ENCODE measurements at places on chromosomes 5 and 9.
A peak's percentile ranks its signal among the peaks of the same experiment; 100 is the strongest.

DNA sequence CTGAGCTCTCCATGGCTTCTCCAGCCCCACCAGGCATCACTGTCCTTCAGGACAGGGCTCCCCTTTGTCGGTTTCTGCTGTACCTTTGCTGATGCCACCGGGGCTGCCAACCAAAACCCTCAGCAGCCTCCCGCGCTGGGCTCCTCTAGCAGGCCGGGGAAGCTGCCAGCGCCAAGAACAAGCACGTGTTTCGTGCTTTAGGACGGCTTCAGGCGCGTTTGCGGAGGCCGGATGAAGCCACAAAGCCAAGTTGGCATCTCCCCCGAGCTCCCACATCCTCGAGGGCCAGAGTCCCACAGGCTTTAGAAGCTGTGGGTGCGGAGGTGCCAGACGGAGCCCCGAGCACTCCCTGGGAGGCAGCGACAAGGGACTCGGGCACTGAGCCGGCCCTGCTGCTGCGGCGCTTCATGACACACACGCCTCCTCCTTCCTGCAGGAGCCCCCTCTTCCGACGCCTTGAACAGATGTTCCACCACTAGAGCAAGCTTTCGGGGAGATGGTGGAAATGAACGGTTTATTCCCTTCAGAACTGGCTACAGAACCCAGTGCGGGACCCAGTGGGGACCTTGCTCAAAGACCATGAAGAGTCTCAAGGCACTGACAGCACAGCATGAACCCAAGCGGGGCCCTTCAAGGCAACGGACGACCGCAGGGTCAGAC, 36.7 kb downstream of the SARDH start:
- H3K4me3 ChIP-seq: no peak overlapping the region
- DNase-seq: no peak
- no peak overlapping the region for H3K27ac ChIP-seq
- no peaks in the 10 kb centered on the region for H3K36me3 ChIP-seq
- peaks cover 83% of the 10 kb centered on the region for H3K27me3 ChIP-seq

GRCh38 chr5:32964261-32964660, 253.1 kb downstream of the NPR3 start:
- no peaks in the 10 kb centered on the region for H3K27me3 ChIP-seq
- H3K27ac ChIP-seq: no peak overlapping the region
- no peaks in the 10 kb centered on the region for H3K36me3 ChIP-seq
- DNase-seq: no peak
- no peak overlapping the region for H3K4me3 ChIP-seq
- no peaks in the 10 kb centered on the region for H3K4me1 ChIP-seq

DNA sequence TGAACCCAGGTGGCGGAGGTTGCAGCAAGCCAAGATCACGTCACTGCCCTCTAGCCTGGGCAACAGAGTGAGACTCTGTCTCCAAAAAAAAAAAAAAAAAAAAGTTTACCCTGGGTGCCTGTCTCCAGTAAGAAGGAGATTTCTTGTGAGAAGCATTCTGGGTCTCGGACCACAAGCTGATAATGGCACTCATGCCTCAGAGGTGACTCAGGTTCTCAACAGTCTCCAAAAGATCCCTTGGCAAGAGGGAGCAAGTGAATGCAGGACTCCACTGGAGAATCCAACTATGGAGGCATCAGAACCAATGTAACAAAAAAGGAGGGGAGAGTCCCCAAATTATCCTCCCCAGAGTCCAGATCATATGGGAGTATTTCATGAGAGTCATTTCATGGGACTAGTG, 106.0 kb upstream of the LRRTM2 start:
- no peak overlapping the region for H3K27ac ChIP-seq
- no peak for DNase-seq
- H3K27me3 ChIP-seq: no peaks in the 10 kb centered on the region
- no peaks in the 10 kb centered on the region for H3K36me3 ChIP-seq

- no peak overlapping the region for H3K4me3 ChIP-seq
- H3K27ac ChIP-seq: no peak overlapping the region
- DNase-seq: peak; percentile 18
- no peaks in the 10 kb centered on the region for H3K36me3 ChIP-seq
- no peaks in the 10 kb centered on the region for H3K4me1 ChIP-seq
- H3K27me3 ChIP-seq: no peaks in the 10 kb centered on the region
Observed at GRCh38 chr9:16039218-16039987, 486.6 kb downstream of the CCDC171 start.

- no peaks in the 10 kb centered on the region for H3K27me3 ChIP-seq
- no peaks in the 10 kb centered on the region for H3K36me3 ChIP-seq
- no peak for DNase-seq
Observed at GRCh38 chr9:78884611-78885150, 587.8 kb downstream of the PSAT1 start.

- no peak overlapping the region for H3K27ac ChIP-seq
- no peak overlapping the region for H3K4me3 ChIP-seq
- H3K36me3 ChIP-seq: no peaks in the 10 kb centered on the region
- no peaks in the 10 kb centered on the region for H3K4me1 ChIP-seq
- no peaks in the 10 kb centered on the region for H3K27me3 ChIP-seq
Observed at GRCh38 chr5:63081402-63081801, 502.8 kb downstream of the LRRC70 start.

GRCh38 chr5:141743866-141744272, 61.8 kb upstream of the ARAP3 start:
- H3K4me1 ChIP-seq: 0 out of 2 replicates have a peak, but pooled peaks cover 3% of the 10 kb centered on the region
- DNase-seq: no peak
- no peaks in the 10 kb centered on the region for H3K36me3 ChIP-seq
- H3K4me3 ChIP-seq: no peak overlapping the region
- H3K27me3 ChIP-seq: peaks cover 7% of the 10 kb centered on the region
- no peak overlapping the region for H3K27ac ChIP-seq

- no peak overlapping the region for H3K27ac ChIP-seq
- DNase-seq: no peak
- no peaks in the 10 kb centered on the region for H3K4me1 ChIP-seq
- no peaks in the 10 kb centered on the region for H3K36me3 ChIP-seq
- no peak overlapping the region for H3K4me3 ChIP-seq
- peaks cover 9% of the 10 kb centered on the region for H3K27me3 ChIP-seq
Observed at GRCh38 chr5:116442931-116443551, 131.6 kb downstream of the SEMA6A start.

- no peak overlapping the region for H3K27ac ChIP-seq
- H3K4me3 ChIP-seq: no peak overlapping the region
- no peaks in the 10 kb centered on the region for H3K27me3 ChIP-seq
- peaks cover 21% of the 10 kb centered on the region for H3K36me3 ChIP-seq
- no peaks in the 10 kb centered on the region for H3K4me1 ChIP-seq
- DNase-seq: no peak
Observed at GRCh38 chr5:464843-465590, 22.0 kb downstream of the EXOC3 start.

- no peaks in the 10 kb centered on the region for H3K4me1 ChIP-seq
- DNase-seq: no peak
- H3K4me3 ChIP-seq: no peak overlapping the region
- H3K27me3 ChIP-seq: no peaks in the 10 kb centered on the region
- no peak overlapping the region for H3K27ac ChIP-seq
- H3K36me3 ChIP-seq: no peaks in the 10 kb centered on the region
Observed at GRCh38 chr9:16637911-16638310, 232.6 kb downstream of the BNC2 start.

DNA sequence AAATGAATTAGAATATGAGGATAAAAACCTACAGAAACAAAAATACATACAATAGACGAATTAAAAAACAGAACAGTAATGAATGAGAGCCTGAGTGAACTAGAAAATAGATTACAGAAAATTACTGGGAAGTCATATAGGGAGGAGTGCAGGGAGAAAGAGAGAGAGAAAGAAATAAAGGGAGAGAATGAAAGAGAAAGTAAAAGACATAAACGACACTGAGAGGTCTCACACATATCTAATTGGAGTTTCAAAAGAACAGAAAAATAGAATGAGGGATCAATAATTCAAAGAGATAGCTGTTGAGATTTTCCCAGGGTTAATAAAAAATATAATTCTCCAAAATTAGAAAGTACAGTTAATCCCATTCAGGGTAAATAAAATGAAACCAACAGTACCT, 156.4 kb upstream of the FTMT start:
- H3K4me1 ChIP-seq: peaks cover 12% of the 10 kb centered on the region
- H3K27ac ChIP-seq: no peak overlapping the region
- no peaks in the 10 kb centered on the region for H3K36me3 ChIP-seq
- DNase-seq: no peak

DNA sequence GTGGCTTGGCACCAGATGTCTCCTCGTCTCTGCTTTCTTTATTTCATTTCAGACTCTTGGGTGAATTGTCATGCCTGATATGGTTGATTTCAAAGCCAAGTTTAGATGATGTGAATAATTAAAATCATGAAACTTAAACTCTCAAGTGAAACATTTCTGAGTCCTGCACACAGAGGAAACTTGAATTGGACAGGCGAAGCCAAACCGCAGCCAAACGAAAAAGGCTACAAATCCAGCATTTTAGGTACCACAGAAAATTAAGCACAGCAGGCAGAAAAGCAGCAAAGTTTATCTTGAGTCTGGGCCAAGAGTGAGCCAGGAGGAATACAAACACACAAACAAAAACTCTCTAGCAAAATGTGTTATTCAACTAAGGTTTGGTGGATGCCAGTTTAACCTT, 659.8 kb upstream of the KLF4 start:
- no peaks in the 10 kb centered on the region for H3K36me3 ChIP-seq
- H3K4me3 ChIP-seq: no peak overlapping the region
- no peaks in the 10 kb centered on the region for H3K27me3 ChIP-seq
- H3K4me1 ChIP-seq: no peaks in the 10 kb centered on the region
- H3K27ac ChIP-seq: no peak overlapping the region
- DNase-seq: no peak

GRCh38 chr5:150241298-150242160, 48.0 kb downstream of the CAMK2A start:
- no peaks in the 10 kb centered on the region for H3K4me1 ChIP-seq
- 0 out of 2 replicates have a peak, but pooled peaks cover 4% of the 10 kb centered on the region for H3K27me3 ChIP-seq

GRCh38 chr9:109258481-109259302, 62.2 kb downstream of the EPB41L4B start:
- H3K4me1 ChIP-seq: peaks cover 22% of the 10 kb centered on the region
- no peaks in the 10 kb centered on the region for H3K36me3 ChIP-seq
- no peak for DNase-seq
- H3K27me3 ChIP-seq: no peaks in the 10 kb centered on the region
- H3K27ac ChIP-seq: no peak overlapping the region
- no peak overlapping the region for H3K4me3 ChIP-seq

DNA sequence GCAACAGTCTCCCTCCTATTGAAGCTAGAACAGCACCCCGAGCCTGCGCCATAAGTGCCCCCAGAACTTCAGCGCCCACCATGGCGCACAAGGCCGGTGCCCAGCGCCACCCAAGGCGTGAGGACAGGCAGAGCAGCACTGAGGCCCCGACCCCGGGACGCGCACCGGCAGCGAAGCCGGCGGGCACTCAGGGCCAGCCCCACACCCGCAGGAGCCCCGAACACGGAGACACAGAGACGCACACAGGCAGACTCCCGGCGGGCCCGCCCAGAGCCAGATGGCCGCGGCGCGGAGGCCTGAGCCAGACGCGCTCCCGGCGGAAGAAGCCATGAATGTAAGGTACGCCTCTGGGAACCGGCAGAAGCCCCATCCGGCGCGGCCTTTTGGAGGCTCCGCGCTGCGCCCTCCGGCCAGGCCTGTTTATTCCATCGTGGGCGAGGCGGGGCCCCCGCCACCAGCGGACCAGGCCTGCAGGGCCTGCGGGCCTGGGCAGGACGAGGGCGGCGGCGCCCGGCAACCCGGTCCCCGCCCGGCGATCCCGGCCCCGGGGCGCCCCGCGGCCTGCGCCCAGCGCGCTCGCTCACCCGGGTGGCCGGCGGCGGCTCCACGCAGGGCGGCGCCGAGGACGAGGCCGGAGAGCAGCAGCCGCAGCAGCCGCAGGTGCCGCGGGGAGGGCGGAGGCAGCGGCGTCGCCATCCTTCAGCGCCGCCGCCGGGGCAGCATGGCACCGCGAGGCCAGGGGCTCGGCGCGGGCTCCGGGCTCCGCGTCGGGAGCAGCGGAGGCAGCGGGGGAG, 486 bp downstream of the NPDC1 start:
- H3K4me1 ChIP-seq: peaks cover 15% of the 10 kb centered on the region
- H3K4me3 ChIP-seq: peak overlapping the region; percentile 92
- no peaks in the 10 kb centered on the region for H3K36me3 ChIP-seq
- H3K27ac ChIP-seq: no peak overlapping the region

- DNase-seq: no peak
- H3K27me3 ChIP-seq: no peaks in the 10 kb centered on the region
- no peak overlapping the region for H3K27ac ChIP-seq
- H3K4me3 ChIP-seq: no peak overlapping the region
Observed at GRCh38 chr9:6924149-6924548, 166.4 kb downstream of the KDM4C start.

GRCh38 chr9:92721548-92721947, 43.1 kb downstream of the BICD2 start:
- no peak for DNase-seq
- H3K27me3 ChIP-seq: no peaks in the 10 kb centered on the region
- H3K4me3 ChIP-seq: no peak overlapping the region
- H3K27ac ChIP-seq: no peak overlapping the region

GRCh38 chr5:149938791-149939358, 5.7 kb downstream of the PDE6A start:
- peak; percentile 90 for DNase-seq
- H3K27me3 ChIP-seq: no peaks in the 10 kb centered on the region
- peaks cover 59% of the 10 kb centered on the region for H3K4me1 ChIP-seq
- no peaks in the 10 kb centered on the region for H3K36me3 ChIP-seq

GRCh38 chr9:26243029-26243697, 564.9 kb upstream of the TUSC1 start:
- H3K4me3 ChIP-seq: no peak overlapping the region
- no peaks in the 10 kb centered on the region for H3K4me1 ChIP-seq
- H3K27me3 ChIP-seq: no peaks in the 10 kb centered on the region
- DNase-seq: no peak
- H3K36me3 ChIP-seq: no peaks in the 10 kb centered on the region

DNA sequence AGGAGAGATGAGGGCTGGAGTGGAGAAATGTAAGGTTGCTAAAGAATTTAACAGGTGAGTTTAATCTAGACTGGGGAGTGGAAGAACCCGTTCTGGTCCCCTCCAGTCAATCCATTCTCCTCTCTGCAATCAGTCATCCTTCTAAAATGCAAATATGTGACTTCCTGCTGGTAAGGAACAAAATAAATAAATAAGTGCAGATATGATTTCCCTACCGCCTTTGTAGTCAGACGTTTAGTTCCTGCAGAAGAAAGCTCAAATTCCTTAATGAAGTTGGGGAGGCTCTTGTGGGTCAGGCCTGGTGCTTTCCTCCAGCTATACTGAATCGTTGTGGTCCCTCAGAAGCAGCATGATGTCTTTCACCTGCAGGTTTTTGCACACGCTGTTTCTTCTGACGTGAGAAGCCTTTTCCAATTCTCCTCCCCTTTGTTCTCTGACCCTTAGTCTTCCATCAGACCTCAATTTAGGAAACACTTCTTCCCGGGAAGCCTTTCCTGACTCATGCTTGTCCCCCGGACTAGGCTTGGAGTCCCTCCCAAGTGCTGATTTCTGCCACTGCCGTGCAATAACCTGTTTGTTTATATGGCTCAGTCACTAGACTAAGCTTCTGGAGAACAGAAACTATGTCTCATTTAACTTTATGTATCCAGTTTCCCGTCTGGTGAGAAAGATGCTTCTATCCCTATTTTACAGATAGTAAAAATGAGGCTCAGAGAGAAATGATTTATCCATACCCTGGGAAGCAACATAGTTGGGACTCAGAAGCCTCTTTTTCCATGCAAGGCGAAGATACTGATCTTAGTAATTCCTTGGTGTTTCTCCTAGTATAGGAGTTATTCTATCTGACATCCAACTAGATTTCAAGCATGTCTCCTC, 1.3 kb downstream of the ATP6V1G1 start:
- H3K27me3 ChIP-seq: no peaks in the 10 kb centered on the region
- peak overlapping the region; percentile 63 for H3K27ac ChIP-seq
- H3K4me3 ChIP-seq: peak overlapping the region; percentile 78
- H3K36me3 ChIP-seq: peaks cover 8% of the 10 kb centered on the region
- H3K4me1 ChIP-seq: peaks cover 20% of the 10 kb centered on the region

All from PC-9 (cell line).